ENCODE measurements at places on chromosomes 1 and 21. TPM values are rescaled to one million over a fixed set of nuclear protein-coding genes. Genes with fewer than 3 reads are reported as not detected.

The MX1 gene
- total RNA-seq, result 2.6 TPM

The TCEA3 gene
- total RNA-seq, result 12.9 TPM

The RGS16 gene
- total RNA-seq, result 1.5 TPM

The IFI44 gene
- total RNA-seq, result not detected

The GJB5 gene
- not detected for total RNA-seq

The WNT4 gene
- 0.98 TPM for total RNA-seq

The TTLL10 gene
- total RNA-seq, result 5.0 TPM

The RGSL1 gene
- not detected for total RNA-seq

The CLDN19 gene
- total RNA-seq, result 8.2 TPM

The PPP1R8 gene
- total RNA-seq, result 52.5 TPM

The OPRD1 gene
- 0.67 TPM for total RNA-seq

The SPRR2B gene
- not detected for total RNA-seq

The FCER1G gene
- 1.5 TPM for total RNA-seq

The CRNN gene
- total RNA-seq, result not detected

The FOXD2 gene
- 0.05 TPM for total RNA-seq

The TRIM67 gene
- 0.05 TPM for total RNA-seq

The NHLH1 gene
- total RNA-seq, result 0.96 TPM

The OR2L3 gene
- not detected for total RNA-seq

The SPRR2G gene
- not detected for total RNA-seq

The CLCA2 gene
- total RNA-seq, result not detected

The OR2T11 gene
- total RNA-seq, result not detected

The DRAXIN gene
- total RNA-seq, result 3.2 TPM

Data from progenitor cell of endocrine pancreas (in vitro differentiated cells).